Left lung (tissue), 14 donors: ENCODE measurements at places on chromosomes 2 and 18.
A peak's percentile ranks its signal among the peaks of the same experiment; 100 is the strongest.

DNA sequence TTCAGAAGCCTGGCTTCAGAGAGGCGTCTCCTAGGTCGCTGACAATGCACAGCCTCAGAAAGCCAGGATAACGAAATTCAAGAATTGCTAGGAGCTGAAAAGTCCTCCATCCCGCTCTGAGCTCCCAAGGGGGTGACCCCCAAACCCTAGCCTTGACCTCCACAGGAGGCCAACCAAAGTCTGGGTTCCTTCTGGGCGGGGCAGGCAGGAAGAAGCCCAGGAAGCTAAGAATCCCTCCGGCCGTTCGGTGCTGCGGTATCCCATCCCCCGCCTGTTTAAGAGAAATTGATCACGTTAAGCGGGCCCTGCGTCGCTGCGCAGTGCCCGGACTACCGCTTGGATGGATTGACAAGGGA lies 2.5 kb upstream of the OSR1 start:
- DNase-seq = no peak

DNA sequence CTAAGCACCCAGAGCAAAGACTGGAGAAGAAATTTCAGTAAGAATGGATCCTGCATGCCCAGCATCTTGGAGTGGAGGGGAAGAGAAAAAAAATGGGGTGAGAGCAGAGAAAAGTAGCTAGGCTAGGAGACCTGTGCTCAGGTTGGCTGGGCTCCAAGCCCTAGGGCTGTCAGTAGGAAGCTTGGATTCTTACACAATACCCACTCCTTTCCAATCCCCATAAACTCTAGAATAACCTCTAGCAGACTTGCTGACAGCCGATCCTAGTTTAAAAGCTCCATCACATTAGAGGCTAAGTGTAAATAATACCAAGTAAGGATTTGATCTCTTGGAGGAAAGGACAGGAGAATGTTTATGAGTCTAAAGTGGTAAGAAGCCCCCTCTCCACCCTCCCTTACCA lies 46.2 kb upstream of the NABP1 start:
- no peak for DNase-seq

- DNase-seq = no peak
These were observed 73.9 kb upstream of the SLC14A2 start for GRCh38 chr18:45541421-45541820.

DNA sequence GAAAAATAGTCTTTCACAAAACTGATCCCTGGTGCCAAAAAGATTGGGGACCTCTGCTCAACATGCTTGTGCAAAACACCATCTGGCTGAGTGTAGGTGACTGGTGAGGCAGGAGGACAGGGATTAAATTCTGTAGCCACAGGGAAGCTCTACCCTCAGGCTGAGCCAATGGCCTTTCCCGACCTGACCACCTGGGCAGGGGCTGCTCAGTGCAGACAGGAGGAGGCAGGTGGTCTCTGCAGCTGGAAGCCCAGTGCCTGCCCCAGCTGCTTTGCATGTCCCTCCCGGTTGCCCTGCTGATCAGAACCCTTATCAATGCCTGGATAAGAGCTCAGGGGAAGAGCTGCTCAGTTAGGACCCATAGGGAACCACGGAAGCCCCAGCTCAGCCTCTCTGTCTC lies 235.3 kb downstream of the ANKRD36 start:
- DNase-seq = no peak

- DNase-seq = no peak
These were observed 36.9 kb downstream of the RIT2 start for GRCh38 chr18:43078478-43079092.

- no peak for DNase-seq
These were observed 115.1 kb upstream of the NOSTRIN start for GRCh38 chr2:168687314-168687713.

DNA sequence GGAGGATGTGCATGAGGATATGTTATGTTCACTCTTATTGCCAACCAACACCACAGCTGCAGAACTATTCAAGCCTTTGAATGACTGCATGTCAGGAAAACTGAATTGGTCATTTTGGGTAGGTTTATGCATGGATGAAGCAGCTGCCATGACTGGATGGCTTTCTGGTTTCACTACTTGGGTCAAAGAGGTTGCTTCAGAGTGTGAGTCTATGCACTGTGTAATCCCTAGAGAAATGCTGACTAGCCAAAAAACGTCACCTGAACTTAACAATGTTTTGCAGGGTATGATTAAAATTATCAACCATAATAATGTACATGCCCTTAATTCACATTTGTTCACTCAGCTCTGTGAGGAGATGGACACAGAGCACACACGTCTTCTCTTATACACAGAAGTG lies 206.7 kb upstream of the RBBP8 start:
- DNase-seq = no peak

GRCh38 chr2:22798386-22798785 lies 586.6 kb upstream of the KLHL29 start:
- no peak for DNase-seq

- DNase-seq = no peak
These were observed 1162.8 kb downstream of the DSC3 start for GRCh38 chr18:29879763-29880162.

- DNase-seq = no peak
These were observed 46.7 kb upstream of the FLACC1 start for GRCh38 chr2:201403880-201404279.

- DNase-seq = no peak
These were observed 130.6 kb upstream of the CBLN2 start for GRCh38 chr18:72674710-72675109.

- DNase-seq = no peak
These were observed 1199.1 kb downstream of the CNTNAP5 start for GRCh38 chr2:125224188-125224587.

DNA sequence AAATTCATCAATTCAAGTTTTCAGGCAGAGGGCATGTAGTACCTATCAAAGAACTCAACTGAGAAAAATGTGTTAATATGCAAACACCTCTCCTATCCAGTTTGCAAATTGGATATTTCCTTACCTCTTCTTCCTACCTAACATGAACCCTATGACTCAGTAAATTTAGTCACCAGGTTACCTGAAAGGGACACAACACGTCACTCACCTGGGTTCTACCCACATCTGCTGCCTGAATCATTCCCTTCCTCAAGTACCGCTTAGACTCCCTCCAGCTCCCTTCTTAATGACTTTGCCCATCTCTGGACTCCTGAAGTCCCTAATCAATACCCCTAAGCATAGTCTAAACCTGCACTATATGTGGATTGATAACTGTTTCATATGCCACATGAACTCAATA lies 10.4 kb downstream of the ANKRD44 start:
- no peak for DNase-seq

- no peak for DNase-seq
These were observed 66.1 kb upstream of the APCDD1 start for GRCh38 chr18:10388373-10388772.

- DNase-seq = no peak
These were observed 162.9 kb downstream of the TMEM247 start for GRCh38 chr2:46642218-46642617.

DNA sequence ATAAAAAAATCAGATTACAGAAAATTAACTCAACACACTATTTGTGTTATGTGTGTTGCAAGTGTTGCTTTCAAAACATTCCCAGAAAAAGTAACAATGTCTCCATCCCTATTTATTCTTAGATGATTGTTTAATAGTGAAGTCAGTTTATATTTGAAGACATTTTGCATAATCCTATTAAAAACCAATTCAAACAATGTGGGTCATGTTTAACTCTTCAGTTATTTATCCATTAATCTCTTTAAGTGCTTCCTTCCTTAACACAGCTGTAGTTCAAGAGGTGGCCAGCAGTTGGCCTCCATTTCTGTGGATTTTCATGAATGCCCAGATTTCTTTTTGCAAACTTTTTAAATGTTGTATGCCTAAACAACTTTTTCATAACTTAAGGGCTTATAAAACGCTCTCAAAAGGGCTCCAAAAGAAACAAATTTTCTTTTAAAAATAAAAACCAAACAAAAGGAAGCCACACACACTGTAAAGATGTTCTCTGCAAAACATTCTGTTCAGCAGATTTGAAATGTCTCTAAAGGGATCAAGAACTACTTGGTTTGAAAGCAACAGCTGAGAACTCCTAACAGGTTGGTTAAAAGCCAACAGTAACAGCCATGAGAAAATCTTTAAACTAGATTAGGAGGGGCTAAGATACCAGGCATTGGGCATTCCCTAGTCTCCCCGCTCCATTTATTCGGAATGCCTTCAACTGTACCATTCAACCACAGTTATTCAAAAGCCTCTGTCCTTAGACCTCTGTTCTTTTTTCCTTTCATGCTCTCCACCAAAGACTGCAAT lies 71.5 kb downstream of the THADA start:
- no peak for DNase-seq

DNA sequence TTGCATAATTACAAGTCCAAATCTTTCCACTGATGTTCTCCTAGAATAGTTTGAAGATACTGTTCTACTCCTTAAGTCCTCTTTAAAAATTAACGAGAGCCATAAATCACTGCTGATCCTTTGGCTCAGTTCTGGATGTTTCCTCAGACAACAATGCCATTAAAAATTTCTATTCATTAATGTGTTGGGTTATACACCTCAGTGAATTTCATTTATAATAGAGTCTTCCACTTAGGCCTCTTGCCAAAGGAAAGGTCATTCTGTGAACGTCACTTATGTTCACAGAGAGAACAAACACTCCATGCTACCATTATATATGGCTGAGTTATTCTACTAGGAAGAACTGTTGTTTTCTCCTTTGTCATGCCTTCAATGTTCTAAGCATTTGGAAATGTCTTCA lies 1472.3 kb upstream of the CELF4 start:
- DNase-seq = no peak

GRCh38 chr2:174516501-174517378 lies 29.9 kb upstream of the GPR155 start:
- no peak for DNase-seq

GRCh38 chr2:231464576-231465540 lies 574 bp upstream of the NCL start:
- peak; percentile 99 for DNase-seq

GRCh38 chr2:45736757-45737704 lies 85.6 kb downstream of the PRKCE start:
- DNase-seq = peak; percentile 51

DNA sequence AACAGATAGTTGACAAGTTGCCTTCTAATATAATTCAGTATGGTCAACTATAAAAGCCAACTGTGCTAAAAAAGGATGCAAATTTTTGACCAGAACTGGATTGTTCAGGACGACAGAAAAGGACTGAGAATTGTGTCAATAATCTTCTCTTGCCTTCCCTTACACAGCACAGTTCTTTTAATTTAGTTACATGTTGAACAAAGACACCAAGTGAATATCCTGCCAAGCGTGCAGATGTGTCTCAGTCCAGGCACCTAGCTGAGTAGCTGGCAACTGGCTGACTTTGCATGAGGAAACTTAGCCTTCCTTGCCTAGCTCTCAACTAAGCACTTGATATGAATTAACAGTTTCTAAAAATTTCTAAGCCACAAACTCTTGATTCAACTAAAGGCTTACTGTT lies 801.4 kb downstream of the BCL11A start:
- DNase-seq = no peak

DNA sequence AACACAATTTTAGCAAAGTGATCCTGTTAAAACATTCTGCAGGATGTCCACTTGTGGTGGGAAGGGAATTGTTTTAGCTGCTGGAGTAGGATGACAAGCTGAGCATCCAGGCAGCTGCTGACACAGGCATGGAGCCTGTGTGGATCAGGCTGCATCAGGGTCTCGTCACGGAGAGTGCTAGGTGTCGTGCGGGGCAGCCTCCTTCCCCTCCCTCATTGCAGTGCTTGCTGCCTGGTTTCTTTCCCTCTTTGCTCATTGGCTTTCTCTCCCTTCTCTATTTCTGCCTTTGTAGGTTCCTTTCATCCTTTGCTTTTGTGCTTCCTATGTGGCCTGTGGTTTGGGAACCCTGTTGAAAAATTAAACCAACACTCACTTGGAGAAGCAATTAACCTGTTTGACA lies 172.9 kb downstream of the TPGS2 start:
- no peak for DNase-seq

DNA sequence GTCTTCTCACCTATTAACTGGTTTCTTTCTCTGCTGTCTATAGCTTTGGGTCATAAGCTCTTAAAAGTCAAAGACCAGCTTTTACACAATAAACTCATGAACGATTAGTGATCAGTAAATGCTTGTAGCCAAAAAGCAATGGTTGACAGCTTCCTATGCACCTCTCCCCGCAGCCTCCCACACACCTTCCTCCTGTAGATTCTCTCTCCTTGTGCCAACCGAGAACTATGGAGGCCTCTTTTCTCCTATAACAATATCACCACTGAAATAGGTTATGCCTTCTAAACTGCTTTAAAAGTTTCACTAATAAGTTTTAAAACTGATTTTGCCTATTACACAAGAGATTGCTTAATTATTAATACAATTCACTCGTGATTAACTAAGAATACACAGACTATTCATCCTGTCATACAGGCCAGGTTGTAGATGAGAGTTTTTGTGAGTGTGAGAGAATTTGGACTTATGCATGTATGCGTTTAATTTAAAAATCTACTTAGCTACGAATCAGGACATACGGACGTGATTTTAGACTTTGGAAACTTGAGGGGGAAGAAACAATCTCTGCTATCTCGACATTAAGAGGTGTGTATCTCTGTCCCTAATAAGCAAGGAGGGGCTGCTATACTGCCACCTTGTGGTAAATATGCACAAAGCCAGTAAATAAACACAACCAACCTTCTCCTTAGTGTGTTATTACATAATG lies 229.1 kb upstream of the RBBP8 start:
- DNase-seq = no peak
